Subcutaneous preadipocyte (primary cell): ENCODE measurements at places on chromosomes 6 and 20. TPM values are rescaled to one million over a fixed set of nuclear protein-coding genes. Genes with fewer than 3 reads are reported as not detected.

Gene MOXD1
- total RNA-seq: 14.3 and 43.4 TPM in 2 replicates

Gene SLC17A2
- not detected in 2 replicates for total RNA-seq

Gene NCOA6
- 7.7 and 9.4 TPM in 2 replicates for total RNA-seq

Gene SPATS1
- total RNA-seq: not detected in 2 replicates

Gene TSPYL1
- total RNA-seq: 58.8 and 77.2 TPM in 2 replicates

Gene RAMACL
- 2.5 and 5.5 TPM in 2 replicates for total RNA-seq

Gene ESR1
- 0.73 and 0.98 TPM in 2 replicates for total RNA-seq

Gene PAQR8
- 3.3 and 4.1 TPM in 2 replicates for total RNA-seq

Gene VNN1
- total RNA-seq: not detected in 2 replicates

Gene MYH7B
- total RNA-seq: under 0.01 TPM in 1 of 2 replicates, not detected in the other

Gene DBNDD2
- 0.59 and 1.8 TPM in 2 replicates for total RNA-seq

Gene SLC22A2
- not detected in 2 replicates for total RNA-seq

Gene ZHX3
- 46.3 and 47.4 TPM in 2 replicates for total RNA-seq

Gene LHFPL5
- not detected in 2 replicates for total RNA-seq

Gene TMEM200A
- 4.1 and 5.1 TPM in 2 replicates for total RNA-seq

Gene ZFP57
- 0.73 and 2.7 TPM in 2 replicates for total RNA-seq
